ENCODE measurements at places on chromosomes 11 and 22.
A peak's percentile ranks its signal among the peaks of the same experiment; 100 is the strongest.

- DNase-seq, result peak; percentile 11
- H3K27me3 ChIP-seq, result no peaks in the 10 kb centered on the region
These were observed 31.8 kb downstream of the GLB1L2 start for GRCh38 chr11:134363592-134363991.

DNA sequence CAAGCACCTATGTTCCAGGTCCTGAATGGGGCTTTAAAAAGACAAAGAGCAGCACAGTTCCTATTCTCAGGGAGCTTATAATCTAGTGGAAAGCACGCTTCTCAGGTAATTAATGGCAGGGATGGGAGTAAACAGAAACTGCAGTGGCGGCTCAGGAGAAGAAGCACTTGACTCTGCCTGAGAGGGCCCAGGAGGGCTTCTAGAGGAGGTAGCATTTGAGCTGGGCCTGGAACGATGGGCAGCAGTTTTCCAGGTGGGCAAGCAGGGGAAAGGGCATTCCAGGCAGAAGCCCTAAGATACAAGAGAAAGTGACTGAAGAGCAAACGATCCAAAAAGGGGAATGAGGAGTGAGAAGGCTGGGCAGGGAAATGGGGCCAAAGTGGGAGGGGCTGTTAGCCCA lies 37.1 kb upstream of the CHST1 start:
- H3K4me1 ChIP-seq, result no peaks in the 10 kb centered on the region
- no peak overlapping the region for H3K4me3 ChIP-seq
- DNase-seq, result no peak
- H3K27me3 ChIP-seq, result no peaks in the 10 kb centered on the region

- no peak overlapping the region for H3K4me3 ChIP-seq
- DNase-seq, result no peak
- no peaks in the 10 kb centered on the region for H3K4me1 ChIP-seq
- no peaks in the 10 kb centered on the region for H3K27me3 ChIP-seq
These were observed 4.3 kb downstream of the POLD4 start for GRCh38 chr11:67349036-67349435.

DNA sequence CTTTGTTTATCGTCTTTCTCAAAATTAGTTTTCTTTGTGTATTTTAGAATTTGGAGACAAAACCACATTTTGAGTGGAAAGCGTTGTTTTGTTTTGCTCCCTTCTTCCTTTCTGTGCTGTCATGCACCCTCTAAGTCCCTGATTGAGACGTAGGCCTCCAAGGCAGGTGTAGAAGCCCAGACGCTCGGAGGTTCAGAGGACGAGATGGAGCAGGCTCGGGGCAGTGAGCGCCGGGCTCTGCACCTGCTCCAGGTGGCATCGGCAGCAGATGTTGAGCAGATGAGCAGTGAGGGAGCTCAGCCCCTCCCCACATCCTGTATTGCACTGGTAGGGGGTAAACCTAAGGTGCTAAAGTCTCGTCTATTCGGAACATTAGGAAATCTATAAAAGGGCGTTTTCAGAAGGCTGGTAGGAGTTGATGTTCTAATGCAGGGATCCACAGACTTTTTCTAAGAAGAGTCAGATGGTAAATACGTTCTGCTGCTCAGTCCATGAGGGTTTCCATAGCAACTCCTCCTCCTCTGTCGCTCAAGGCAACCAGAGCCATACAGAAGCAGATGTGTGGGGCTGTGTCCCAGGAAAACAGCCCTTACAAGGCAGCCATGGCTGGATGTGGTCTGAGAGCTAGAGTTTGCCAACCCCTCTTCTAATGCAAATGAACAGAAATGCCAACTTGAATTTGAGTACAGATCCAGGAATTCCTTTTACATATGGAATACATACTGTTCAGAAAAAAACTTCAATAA lies 724.2 kb downstream of the BRD1 start:
- no peaks in the 10 kb centered on the region for H3K36me3 ChIP-seq
- no peaks in the 10 kb centered on the region for H3K4me1 ChIP-seq

DNA sequence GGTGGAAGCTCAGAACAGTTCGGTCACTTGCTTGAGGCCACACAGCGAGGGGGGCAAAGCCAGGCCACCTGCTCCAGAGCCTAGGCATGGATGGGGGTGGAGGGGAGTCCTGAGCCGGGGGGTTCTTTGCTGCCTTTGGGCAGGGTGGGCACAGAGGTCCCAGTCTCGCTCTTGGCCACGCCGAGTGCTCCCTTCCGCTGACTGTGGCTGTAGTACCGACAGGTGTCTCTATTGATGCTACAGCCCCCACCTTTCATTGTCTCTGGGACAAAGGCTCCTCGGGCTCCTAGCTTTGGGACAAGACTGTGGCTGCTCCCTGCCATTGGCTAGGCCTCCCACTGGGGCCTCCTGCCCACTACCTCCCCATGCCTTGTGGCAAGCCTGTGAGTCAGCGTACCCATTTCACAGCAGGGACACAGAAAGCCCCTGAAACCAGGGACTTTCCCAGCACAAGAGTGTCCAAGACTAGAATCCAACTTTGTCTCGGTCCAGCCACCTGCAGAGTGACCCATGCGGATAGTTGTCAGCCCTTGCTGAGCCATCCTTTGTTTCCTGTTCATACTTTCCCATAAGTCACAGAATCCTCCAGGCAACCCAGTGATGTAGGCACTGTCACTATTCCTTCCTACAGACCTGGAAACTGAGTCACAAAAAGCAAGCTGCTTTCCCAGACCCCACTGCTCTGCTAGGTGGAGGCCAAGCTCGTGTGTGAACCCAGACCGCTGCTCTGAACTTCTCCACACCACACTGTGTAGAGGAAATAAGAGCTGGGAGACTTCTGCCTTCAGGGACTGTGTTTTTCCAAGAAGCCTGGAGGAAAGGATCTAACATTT lies 17.2 kb downstream of the MYEOV start:
- DNase-seq, result no peak
- no peak overlapping the region for H3K27ac ChIP-seq
- peaks cover 5% of the 10 kb centered on the region for H3K4me1 ChIP-seq
- H3K27me3 ChIP-seq, result no peaks in the 10 kb centered on the region
- no peaks in the 10 kb centered on the region for H3K36me3 ChIP-seq

- no peaks in the 10 kb centered on the region for H3K27me3 ChIP-seq
- H3K36me3 ChIP-seq, result no peaks in the 10 kb centered on the region
- H3K27ac ChIP-seq, result no peak overlapping the region
- no peak overlapping the region for H3K4me3 ChIP-seq
- H3K4me1 ChIP-seq, result no peaks in the 10 kb centered on the region
These were observed 55.7 kb upstream of the EMID1 start for GRCh38 chr22:29149841-29150555.

GRCh38 chr11:35153280-35153679 lies 14.3 kb downstream of the CD44 start:
- H3K36me3 ChIP-seq, result no peaks in the 10 kb centered on the region
- no peaks in the 10 kb centered on the region for H3K4me1 ChIP-seq
- no peak overlapping the region for H3K4me3 ChIP-seq
- no peak for DNase-seq

DNA sequence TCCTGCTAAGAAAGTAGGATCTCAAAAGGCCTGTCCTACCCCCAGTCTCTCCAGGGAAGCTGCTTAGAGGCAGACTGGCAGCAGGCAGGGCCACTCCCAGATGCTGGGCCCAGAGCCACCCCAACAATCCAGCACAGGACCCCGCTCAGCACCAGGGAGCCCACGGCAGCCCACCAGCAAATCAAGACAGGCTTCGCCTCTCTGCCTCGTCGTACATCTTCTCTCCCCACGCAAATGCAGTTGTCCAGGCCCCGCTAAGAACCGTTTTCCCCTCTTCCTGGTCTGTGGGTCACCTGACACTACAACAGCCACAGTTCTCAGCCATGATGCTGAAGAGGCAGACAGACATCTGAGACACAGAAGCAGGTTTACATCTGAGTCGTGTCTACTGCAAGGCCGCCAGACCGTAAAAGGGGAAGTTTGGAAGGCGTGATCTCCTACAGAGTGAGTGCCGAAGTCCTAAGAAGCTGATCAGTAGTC lies 51.1 kb downstream of the IGSF9B start:
- H3K27ac ChIP-seq, result no peak overlapping the region
- no peaks in the 10 kb centered on the region for H3K36me3 ChIP-seq
- no peak overlapping the region for H3K4me3 ChIP-seq
- DNase-seq, result peak; percentile 19

GRCh38 chr22:29718949-29719898 lies 579 bp upstream of the CABP7 start:
- H3K27me3 ChIP-seq, result peaks cover 16% of the 10 kb centered on the region
- peaks cover 9% of the 10 kb centered on the region for H3K4me1 ChIP-seq
- H3K27ac ChIP-seq, result no peak overlapping the region

DNA sequence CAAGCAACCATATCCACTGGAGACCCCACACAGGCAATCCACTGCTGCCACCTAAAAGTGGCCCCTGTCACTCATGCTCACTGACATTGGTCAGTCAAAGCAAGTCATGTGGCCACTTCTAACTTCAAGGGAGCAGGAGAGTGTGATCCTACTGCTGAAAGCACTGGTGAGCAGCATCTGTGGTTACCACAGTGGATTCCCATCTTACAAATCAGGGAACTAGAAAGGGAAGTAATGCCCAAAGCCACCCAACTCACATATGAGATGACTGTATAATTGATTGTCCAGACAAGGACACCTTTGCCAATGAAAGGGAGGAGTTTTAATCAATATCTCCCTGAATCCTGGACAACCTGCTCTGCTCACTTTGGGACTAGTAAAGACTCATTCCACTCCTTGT lies 17.7 kb downstream of the RCN1 start:
- no peaks in the 10 kb centered on the region for H3K4me1 ChIP-seq
- no peak overlapping the region for H3K4me3 ChIP-seq
- H3K27ac ChIP-seq, result no peak overlapping the region
- no peaks in the 10 kb centered on the region for H3K27me3 ChIP-seq
- no peak for DNase-seq

DNA sequence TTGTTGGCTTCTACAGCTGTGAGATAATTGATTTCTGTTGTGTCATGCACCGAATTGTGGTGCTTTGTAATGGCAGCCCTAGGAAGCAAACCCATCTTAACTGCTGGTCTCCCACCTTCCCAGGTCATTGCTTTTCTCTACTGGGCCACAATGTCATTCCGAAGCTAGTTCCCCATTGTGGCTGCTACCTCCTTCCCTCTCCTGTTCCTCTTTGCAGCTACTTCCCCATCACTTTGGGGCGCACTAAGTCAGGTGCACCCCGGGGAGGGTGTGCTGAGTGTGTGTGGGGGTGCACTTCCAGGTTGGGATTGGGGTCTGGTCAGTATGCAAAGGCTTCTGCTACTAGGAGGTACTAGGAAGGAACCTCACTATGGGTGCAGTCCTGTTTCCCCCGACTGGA lies 109.3 kb downstream of the ST3GAL4 start:
- no peak for DNase-seq
- H3K27me3 ChIP-seq, result no peaks in the 10 kb centered on the region
- no peaks in the 10 kb centered on the region for H3K36me3 ChIP-seq
- H3K27ac ChIP-seq, result no peak overlapping the region

- DNase-seq, result no peak
- no peaks in the 10 kb centered on the region for H3K36me3 ChIP-seq
- no peaks in the 10 kb centered on the region for H3K4me1 ChIP-seq
- no peak overlapping the region for H3K27ac ChIP-seq
- no peaks in the 10 kb centered on the region for H3K27me3 ChIP-seq
- no peak overlapping the region for H3K4me3 ChIP-seq
These were observed 2.4 kb downstream of the JAM3 start for GRCh38 chr11:134071306-134071705.

GRCh38 chr11:75589933-75590332 lies 27.9 kb downstream of the SERPINH1 start:
- no peak for DNase-seq
- no peak overlapping the region for H3K4me3 ChIP-seq
- no peaks in the 10 kb centered on the region for H3K4me1 ChIP-seq
- H3K27ac ChIP-seq, result no peak overlapping the region
- H3K36me3 ChIP-seq, result no peaks in the 10 kb centered on the region
- no peaks in the 10 kb centered on the region for H3K27me3 ChIP-seq

- no peak overlapping the region for H3K27ac ChIP-seq
- DNase-seq, result no peak
- no peaks in the 10 kb centered on the region for H3K4me1 ChIP-seq
- H3K27me3 ChIP-seq, result no peaks in the 10 kb centered on the region
These were observed 6.6 kb upstream of the FLI1 start for GRCh38 chr11:128687321-128687720.

GRCh38 chr11:74446532-74446938 lies 20.8 kb downstream of the KCNE3 start:
- H3K36me3 ChIP-seq, result no peaks in the 10 kb centered on the region
- no peak overlapping the region for H3K27ac ChIP-seq
- no peaks in the 10 kb centered on the region for H3K27me3 ChIP-seq
- no peaks in the 10 kb centered on the region for H3K4me1 ChIP-seq
- H3K4me3 ChIP-seq, result no peak overlapping the region
- DNase-seq, result no peak

- H3K27me3 ChIP-seq, result no peaks in the 10 kb centered on the region
- H3K4me3 ChIP-seq, result no peak overlapping the region
- H3K36me3 ChIP-seq, result no peaks in the 10 kb centered on the region
- no peak overlapping the region for H3K27ac ChIP-seq
- no peaks in the 10 kb centered on the region for H3K4me1 ChIP-seq
These were observed 28.1 kb upstream of the CREB3L1 start for GRCh38 chr11:46249103-46249937.

- H3K27me3 ChIP-seq, result no peaks in the 10 kb centered on the region
- no peaks in the 10 kb centered on the region for H3K4me1 ChIP-seq
- no peak overlapping the region for H3K27ac ChIP-seq
- DNase-seq, result peak; percentile 7
- no peak overlapping the region for H3K4me3 ChIP-seq
- H3K36me3 ChIP-seq, result no peaks in the 10 kb centered on the region
These were observed 52.2 kb downstream of the C11orf58 start for GRCh38 chr11:16790486-16791190.

DNA sequence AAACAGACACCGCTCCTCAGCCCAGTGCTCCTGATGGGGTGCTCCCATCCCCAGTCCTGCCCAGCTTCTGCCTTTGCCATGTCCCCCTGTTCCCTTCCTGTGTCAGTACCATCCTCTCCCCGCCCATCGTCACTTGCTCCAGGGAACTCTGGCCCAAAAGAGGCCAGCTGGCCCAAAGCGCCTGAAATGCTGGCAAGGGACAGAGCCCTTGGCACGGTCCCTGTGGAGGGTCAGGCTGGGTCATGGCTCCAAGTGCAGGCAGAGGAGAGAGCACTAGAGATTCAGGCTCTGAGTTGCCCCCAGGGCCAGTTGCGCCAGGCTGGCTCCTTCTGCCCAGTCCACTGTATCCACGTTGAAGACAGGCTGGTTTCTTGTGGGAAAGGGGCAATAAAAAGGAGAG lies 8.4 kb upstream of the HDHD5 start:
- no peaks in the 10 kb centered on the region for H3K36me3 ChIP-seq
- no peak overlapping the region for H3K4me3 ChIP-seq
- peaks cover 4% of the 10 kb centered on the region for H3K4me1 ChIP-seq

GRCh38 chr11:46242041-46242951 lies 35.2 kb upstream of the CREB3L1 start:
- H3K4me3 ChIP-seq, result no peak overlapping the region
- no peaks in the 10 kb centered on the region for H3K27me3 ChIP-seq
- DNase-seq, result no peak
- H3K4me1 ChIP-seq, result peaks cover 19% of the 10 kb centered on the region
